ENCODE measurements at places on chromosomes 6 and 20.

- no peak for DNase-seq
Measured at GRCh38 chr6:76578746-76579145, 506.3 kb upstream of the IMPG1 start.

- no peak for DNase-seq
Measured at GRCh38 chr6:157273756-157274470, 49.4 kb downstream of the TMEM242 start.

GRCh38 chr6:163646133-163646532 lies 231.6 kb downstream of the QKI start:
- DNase-seq = no peak

DNA sequence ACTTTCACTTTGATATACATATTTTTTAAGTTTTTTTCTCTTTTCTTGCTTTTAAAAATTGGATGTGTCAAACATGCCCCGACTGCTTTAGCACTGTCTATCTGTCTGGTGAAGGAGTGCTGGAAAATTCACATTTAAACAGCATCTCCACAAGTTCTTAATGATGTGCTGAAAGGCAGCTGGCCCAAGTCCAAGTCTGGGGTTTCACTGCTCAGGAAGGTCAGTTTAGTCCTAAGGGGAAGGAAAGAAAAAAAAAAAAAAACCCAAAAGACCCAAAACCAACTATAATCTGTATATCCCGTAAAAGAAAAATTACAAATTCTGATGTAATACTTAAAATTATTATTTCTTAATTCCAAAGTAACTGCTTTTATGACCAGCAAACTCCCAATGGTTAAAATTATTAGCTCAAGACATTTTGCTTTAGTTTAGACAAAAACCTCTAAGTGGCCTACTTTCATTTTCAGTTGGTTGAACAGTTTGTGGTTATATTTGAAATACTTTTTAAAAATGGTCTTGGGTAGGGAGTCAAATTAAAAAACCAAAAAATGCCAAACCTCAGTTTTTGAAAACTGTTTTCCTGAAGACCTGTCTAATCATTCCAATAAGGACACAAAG lies 79.5 kb upstream of the PREP start:
- peak; percentile 66 for DNase-seq
